Stimulated activated CD4-positive, alpha-beta T cell treated with anti-CD3 and anti-CD28 coated beads, Interleukin-1b, Interleukin-23, amount 100 ng/mL, for 48 hours (primary cell): ENCODE measurements at places on chromosomes 7 and 10.

DNA sequence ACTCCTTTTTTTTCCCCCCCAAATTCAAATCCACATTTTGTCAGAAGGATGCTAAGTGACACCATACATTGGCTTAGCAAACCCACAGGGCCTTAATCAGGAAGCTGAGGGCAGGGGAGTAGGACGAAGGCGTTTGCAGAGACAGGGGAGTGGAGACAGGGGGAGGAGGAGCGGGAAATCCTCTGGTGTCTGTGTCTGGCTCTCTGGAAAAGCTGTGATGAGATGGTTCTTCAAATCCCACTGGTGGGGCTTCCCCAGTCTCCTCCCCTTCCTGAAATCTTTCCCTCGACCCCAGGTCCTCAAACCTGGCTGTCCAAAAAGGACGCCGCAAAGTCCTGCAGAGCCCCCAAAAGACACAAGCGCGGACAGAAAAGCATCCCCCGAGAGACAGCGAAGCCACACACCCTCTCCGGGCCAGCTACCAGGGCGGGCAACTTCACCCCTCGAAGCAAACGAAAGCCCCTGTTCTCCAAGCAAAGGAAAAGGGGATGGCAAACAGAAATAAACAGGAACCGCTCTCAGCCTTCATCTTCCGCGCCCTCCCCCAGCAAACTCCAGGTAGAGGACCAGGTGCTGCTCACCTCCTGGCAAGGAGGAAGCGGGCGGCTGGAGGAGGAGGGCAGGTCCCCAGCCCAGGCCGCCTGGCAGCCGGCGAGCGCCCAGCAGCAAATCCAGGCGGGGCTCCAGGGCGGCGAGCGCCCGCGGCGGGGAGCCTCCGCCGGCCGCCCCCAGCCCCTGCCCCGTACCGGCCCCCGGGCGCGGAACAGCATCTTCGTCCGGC lies 520 bp downstream of the ELAPOR2 start:
- DNase-seq, result peak; percentile 2

DNA sequence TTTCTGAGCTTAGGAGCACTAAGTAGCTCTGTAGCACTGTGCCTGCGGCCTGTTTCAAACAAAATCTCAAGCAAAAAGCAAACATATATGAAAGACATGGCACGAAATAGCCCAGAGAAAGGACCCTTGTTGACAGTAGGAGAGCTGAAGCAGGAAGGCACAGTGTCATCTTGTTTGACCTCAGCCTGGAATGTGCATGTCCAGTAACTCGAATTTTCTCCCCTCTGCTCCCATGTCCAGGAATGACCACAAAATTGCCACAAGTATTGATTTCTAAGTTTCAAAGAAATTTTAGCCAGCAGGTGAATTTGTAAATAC lies 301.0 kb downstream of the CCDC3 start:
- DNase-seq, result no peak

DNA sequence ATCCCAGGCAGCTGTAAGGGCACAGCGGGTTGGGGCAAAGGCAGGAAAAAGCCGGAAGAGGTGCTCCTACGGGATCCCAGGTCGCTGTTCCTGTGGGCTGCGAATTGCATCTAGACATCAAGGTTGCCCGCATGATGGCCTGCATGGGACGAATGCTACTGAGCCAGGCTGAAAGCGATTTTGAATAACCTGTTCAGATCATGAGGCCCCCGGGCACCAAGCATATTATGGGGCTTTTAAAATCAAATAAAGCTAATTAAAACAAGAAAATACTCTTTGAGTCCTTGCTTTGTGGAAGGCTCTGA lies 37.1 kb downstream of the CAMK2B start:
- no peak for DNase-seq

DNA sequence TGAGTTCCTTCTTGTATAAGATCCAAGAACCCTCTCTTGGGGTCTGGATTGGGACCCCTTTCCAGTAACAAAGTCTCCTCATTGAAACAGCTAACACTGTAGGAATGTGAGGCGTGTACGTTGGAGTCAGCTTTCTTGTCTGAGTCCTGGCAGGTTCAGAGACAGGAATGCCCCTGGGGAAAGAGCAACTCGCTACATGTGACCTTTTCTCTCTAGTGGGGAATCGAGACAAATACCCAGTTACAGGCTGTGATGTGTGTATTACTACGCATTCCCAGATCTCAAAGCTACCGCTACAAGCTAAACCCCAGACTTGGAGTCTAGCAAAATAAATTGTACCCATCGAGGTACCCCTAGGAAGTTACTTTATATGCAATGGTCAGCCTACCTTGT lies 85.6 kb upstream of the FRMD4A start:
- DNase-seq, result no peak

- no peak for DNase-seq
Measured at GRCh38 chr7:139873593-139874301, 44.7 kb downstream of the TBXAS1 start.

GRCh38 chr10:351770-352334 lies 216.6 kb downstream of the ZMYND11 start:
- peak; percentile 22 for DNase-seq

GRCh38 chr10:27531336-27531847 lies 27.3 kb downstream of the RAB18 start:
- DNase-seq, result no peak

GRCh38 chr10:96588616-96589419 lies 2.0 kb upstream of the TM9SF3 start:
- peak; percentile 57 for DNase-seq

- DNase-seq, result no peak
Measured at GRCh38 chr10:126734967-126735366, 64.5 kb upstream of the C10orf90 start.

DNA sequence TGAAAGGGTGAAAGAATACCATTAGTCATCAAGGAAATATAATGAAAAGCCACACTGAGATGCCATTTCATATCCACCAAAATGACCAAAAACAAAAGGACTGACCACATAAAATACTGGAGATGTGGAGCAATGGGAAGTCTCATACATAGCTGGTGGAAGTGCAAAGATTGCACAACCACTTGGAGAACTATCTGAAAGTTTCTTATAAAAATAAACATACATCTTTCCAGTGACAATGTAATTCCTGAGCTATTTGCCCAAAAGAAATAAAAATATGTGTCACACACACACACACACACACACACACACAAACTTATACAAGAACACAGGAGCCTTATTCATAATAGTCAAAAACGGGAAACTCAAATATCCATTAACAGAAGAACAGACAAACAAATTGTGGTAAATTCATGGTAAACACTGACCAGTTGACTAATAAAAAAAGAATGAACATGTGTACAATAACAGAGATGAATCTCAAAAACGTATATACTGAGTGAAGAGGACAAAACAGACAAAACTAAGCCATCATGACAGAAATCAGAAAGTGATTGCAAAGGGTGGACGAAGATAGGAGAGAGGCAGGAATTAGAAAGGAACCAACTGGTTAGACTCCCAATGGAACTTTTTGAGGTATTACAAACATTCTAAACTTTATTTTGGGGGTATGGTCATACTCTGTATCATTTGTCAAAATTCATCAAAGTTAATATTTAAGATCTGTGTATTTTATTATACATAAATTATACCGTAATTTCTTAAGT lies 21.5 kb downstream of the WASL start:
- no peak for DNase-seq

- DNase-seq, result no peak
Measured at GRCh38 chr7:131897016-131897789, 340.8 kb upstream of the PODXL start.

DNA sequence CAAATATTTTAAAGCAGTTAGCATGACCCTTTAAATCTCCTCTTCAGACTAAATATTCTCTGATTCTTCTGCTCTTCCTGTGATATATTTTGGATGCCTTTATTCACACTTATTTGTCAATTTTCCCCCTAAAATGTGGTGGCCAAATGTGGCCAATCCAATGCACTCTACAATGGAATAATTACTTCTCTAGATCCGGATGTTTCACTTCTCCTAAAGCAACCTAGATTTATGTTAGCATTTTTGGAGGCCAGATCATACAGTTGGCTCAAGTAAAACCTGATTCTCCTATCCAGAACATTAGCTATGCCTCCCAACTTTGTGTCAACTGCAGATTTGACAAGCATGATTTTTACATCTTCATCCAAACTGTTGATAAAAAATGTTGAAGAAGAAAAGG lies 153.7 kb downstream of the CREB5 start:
- DNase-seq, result no peak

- no peak for DNase-seq
Measured at GRCh38 chr10:60031183-60031582, 124.8 kb upstream of the CCDC6 start.

- no peak for DNase-seq
Measured at GRCh38 chr7:43490016-43490415, 92.9 kb upstream of the STK17A start.

- DNase-seq, result no peak
Measured at GRCh38 chr10:132677473-132678227, 108.3 kb downstream of the NKX6-2 start.

GRCh38 chr7:151814400-151815009 lies 62.4 kb downstream of the PRKAG2 start:
- DNase-seq, result no peak

- DNase-seq, result no peak
Measured at GRCh38 chr7:152925412-152926147, 166.0 kb downstream of the ACTR3B start.

- no peak for DNase-seq
Measured at GRCh38 chr7:24395512-24395911, 111.5 kb downstream of the NPY start.

GRCh38 chr7:149780636-149781419 lies 7.4 kb upstream of the ZNF467 start:
- no peak for DNase-seq

DNA sequence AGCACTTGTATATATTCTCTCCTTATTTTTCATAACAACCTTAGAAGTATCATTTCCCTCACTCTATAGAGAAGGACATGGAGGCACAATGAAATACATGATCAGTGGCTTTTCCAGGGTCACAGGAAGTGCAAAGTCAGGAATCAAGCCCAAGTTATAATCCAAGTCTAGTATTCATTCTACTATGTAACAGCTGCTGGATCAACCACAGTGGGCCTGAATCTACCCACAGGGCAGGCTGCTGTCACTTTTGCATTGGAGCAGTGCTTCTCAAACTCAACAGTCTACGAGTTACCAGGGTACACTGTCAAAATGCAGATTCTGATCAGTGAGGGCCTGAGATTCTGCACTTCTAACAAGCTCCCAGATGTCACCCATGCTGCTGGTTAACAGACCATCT lies 18.3 kb downstream of the ZDHHC16 start:
- no peak for DNase-seq

DNA sequence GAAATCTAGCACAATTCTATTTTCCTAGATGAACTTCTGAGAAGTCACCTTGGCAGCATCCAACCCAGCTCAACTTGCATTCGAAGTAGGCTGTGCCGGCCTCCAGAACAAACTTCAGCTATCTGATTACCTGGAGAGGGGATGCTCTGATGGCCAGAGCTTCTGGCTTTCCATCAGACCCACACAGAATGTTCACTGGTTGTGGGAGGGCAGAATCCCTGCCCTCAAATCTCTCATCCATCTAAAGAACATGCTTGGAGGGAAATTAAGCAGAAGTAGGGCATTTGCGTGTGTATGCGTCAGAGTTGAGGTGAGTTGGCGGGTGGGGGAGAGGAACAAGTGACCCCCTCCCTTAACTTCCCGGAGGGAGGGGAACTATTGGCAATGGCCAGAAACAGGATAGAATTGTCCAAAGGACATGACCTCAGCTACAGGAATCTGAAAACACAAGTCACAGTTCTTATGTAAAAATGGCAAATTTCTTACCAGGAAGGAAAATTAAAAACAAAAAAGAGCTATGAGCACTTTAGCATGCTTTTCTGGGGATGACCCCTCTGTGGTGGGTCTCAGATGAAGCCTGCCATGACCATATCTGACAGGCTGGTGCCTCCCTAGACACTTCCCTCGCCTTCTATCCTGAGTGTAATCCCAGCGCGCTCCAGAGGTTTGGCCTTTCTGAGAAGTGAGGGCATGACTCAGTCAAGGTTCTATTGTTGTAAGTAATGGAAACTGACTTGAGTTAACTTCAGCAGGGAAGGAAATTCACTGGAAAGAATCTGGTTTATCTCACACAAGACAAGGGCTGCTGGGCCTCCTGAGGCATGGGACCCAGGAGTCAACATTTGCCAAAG lies 278.8 kb downstream of the RPS24 start:
- no peak for DNase-seq

- DNase-seq, result no peak
Measured at GRCh38 chr10:75240329-75241076, 4.7 kb upstream of the COMTD1 start.

DNA sequence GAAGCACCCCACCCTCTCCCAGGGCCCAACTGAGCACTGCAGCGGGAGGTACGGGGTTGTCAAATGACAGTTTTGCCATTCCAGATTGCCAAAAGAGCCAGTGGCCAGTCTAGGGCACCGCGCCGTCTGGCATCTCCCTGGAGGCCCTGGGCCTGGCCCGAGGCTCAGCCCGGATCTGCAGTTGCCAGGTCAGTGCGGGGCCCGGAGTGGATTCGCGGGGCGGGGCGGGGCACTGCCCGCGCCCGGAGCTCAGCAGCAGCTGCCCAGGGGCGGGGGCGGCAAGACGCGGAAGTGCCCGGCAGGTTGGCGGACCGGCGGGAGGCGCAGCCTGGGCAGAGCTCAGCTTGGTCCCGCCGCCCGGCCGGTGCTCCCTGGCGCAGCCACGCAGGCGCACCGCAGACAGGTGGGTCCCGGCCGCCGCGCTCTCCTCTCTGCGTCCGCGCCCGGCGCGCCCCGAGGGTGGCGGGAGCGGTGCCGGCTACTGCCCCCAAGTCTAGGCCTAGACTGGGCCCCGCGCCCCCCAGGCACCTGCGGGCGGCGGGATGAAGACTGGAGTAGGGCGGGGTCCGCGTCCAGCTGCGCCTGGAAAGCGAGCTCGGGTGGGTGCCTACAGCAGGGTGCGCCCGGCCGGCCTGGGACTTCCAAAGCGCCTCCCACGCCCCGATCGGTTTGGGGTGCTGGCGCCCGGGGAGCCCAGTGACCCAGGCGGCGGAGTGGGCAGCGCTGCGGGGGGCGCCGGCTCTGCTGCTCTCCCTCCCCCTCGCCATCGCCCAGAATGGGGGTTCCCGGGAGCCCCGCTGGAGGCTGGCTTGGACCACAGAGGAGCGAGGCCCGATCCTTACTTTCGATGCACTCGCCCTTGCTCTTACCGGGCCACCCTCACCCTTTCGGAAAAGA lies at the start of gene IRF5:
TSS of gene IRF5 (plus strand) at position 281 of the 897 bp plus-strand sequence. CDS start 4,155 bp downstream, outside the sequence.
- DNase-seq, result no peak

- DNase-seq, result no peak
Measured at GRCh38 chr7:15686295-15686956, at the start of gene MEOX2. Gene MEOX2, minus strand, starts transcription at chr7:15686683. Its CDS starts 281 bp downstream, at chr7:15686402.

DNA sequence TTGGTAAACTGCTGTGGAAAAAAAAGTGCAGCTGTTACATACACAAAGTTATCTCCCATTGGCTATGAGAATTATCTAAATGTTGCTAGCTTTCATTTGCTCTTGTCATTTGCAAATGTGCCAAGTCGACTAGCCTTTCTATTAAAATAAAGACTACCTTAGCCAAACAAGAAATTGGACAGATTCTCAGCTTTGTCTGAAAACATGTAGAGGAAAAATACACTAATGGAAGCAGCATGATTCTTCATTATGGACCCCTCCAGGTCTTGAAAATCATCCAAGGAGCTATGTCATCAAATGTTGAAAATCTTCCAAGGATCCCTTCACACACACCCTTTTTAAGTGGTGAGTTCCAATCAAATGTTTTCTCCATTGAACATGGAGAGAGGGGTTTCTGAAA lies 237.7 kb downstream of the ETV1 start:
- no peak for DNase-seq

GRCh38 chr7:143408686-143409561 lies at the start of gene EPHA1:
Gene EPHA1, minus strand, starts transcription at chr7:143408856. Its CDS starts 51 bp downstream, at chr7:143408805.
- DNase-seq, result no peak
